ENCODE measurements at places on chromosomes 11 and 22. TPM values are rescaled to one million over a fixed set of nuclear protein-coding genes. Genes with fewer than 3 reads are reported as not detected.

DNA sequence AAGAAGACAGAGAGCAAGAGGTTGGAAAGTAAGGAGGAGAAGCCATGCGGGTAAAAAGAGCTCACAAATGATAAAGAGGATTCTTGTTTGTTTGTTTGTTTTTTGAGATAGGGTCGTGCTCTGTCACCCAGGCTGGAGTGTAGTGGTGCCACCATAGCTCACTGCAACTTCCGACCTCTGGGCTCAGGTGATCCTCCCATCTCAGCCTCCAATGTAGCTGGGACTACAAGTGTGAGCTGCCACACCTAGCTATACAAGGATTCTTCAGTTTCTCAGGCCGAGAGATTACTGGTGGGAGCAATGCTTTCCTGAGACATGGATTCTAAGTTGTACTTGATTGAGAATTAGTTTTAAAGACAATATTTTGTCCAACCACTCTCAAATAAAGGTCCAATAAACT, 55.6 kb downstream of the CLTCL1 start:
- DNase-seq: no peak

- no peak for DNase-seq
Observed at GRCh38 chr11:93844568-93844967, 5.8 kb downstream of the VSTM5 start.

DNA sequence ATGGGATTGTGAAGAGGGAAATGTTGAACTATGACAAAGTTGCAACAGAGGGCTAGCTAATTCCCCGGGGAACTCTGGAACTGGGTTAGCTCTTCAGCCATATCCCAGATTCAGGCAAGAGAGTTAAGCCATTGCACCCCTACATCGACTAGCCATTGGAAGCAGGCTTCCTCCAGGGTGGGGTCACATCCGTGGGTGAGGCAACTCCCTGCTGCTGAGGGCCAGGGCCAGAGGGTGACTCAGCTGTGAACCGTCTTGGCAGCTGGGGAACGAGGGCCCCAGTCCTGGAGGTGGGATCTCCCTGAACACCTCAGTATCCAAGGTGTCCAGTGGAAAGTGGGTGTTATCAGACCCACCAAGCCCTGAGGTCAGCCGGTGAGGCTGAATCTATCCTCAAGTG, 41.1 kb downstream of the RPS6KA4 start:
- no peak for DNase-seq

The GGTLC3 gene
- total RNA-seq: not detected

DNA sequence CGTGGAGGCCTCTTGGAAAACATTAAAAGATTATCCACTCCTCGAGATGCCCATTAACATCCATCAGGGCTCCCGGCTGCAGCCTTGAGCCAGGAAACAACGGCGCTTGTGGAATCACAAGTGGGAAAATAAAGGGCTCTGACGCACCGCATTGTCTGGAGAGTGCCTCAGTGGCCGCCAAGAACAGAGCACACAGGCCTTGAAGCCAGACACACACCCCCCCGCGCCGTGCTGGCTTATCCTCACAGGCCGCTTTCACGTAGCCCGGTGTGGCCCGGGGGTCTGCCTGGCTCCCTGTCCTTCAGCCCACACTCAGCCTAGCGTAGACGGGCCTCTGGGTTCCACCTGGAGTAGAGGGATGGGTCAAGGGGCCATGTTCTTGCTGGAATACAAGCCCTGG, 1020.5 kb downstream of the BRD1 start:
- DNase-seq: no peak

The PGM2L1 gene
- total RNA-seq: 0.87 TPM

The PARVG gene
- 8.6 TPM for total RNA-seq

DNA sequence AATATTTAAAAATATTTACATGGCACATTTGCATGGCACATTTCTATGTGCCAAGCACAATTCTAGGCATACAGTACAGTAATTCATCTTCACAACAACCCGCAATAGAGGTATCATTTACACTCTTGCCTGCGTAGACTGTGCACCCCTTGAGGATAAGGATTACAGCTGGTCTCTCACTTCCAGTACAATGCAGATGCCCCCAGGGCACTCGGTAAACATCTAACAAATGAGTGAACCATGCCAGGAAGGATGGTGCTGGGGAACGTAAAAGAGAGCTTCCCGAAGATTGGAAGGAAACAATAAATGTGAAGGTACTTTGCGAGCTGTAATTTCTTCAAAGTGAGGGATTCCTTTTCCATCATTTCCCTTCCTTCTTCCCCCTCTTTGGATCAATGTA, 1.3 kb downstream of the PRPF19 start:
- DNase-seq: no peak

DNA sequence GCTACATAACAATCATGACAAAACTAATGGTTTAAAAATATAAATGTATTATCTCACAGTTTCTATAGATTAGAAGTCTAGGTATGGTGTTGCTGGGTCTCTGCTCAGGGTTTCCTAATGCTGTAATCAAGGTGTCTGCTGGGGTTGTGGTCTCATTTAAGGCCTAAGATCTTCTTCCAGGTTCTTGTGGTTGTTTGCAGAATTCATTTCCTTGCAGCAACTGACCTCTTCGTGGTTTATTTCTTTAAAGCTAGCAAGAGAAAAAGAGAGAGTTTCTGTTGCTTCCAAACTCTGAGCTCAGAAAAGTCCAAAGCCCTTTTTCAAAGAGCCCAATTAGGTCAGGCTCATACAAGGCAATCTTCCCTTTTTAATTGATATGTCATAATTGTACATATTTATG, 452.7 kb upstream of the CCDC179 start:
- no peak for DNase-seq

DNA sequence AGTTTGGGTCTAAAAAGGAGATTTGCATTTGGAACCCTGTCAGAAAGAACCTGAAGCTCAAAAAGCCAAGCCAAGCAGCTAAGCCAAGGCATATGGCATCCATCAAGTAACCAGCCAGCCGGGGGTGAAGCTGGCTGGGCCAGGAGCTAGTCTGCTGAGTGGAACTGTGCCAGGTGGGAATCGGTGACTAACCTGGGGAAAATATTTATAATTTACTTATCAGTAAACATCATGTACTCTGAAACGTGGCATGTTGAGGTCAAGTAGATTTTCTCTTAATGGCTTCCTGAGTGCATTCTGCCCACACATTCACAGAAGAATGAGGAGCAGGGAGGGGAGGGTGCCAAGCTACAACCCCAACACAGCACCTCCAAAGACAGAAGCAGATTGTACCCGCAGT, 70.5 kb upstream of the SESN3 start:
- DNase-seq: no peak

- peak; percentile 43 for DNase-seq
Observed at GRCh38 chr11:62601122-62601371, 618 bp downstream of the MTA2 start.

GRCh38 chr11:72681226-72682153, 7.3 kb upstream of the PDE2A start:
- no peak for DNase-seq

DNA sequence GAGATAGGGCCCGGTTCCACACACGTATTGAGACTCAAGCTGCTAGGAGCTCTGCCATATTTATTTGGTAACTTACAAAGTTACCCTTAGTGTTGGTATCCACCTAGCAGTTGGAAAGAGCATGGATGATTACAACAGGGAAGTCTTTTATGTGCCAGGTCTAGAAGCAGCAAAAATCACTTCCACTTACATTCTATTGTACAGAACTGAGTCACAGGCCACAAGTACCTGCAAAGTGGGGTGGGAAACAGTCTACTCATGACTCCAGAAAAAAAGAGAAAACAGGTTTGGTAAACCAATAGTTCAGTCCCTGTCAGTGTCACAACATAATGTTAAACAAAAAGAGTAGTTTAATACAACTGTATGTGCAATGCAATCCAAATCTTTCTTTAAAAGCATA, 279.6 kb upstream of the PITPNB start:
- no peak for DNase-seq

The MYBPC3 gene
- 0.18 TPM for total RNA-seq

DNA sequence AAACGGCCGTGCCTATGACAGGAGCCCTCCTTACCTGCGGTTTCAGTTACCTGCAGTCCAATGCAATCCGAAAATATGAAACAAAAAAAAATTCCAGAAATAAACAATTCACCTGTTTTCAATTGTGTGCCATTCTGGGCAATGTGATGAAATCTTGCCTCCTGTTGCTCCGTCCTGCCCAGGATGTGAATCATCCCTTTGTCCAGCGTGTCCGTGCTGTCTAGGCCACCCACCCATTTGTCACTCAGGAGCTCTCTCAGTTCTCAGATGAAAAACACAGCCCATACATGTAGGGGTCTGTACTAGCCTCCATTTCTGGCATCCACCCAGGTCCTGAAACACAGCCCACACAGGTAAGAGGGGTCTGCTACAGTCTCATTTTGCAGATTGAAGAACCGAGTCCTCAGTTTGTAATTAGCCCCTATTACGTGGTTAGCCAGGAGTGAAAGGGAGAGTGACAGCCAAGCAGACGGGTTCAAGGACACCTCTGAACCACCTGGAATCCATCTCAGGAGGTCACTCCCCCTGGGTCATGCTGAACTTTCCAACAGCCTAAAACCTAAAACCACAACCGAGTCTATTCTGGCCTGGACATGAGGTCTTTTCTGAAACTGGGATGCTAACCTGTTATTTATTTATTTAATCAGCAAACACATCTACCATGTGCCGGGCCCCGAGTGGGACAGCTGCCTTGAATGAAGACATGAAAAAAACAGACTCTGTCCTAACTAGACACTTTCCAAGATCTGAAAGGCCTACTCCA, 317.2 kb downstream of the SHANK2 start:
- DNase-seq: no peak
